Activated gamma-delta T cell treated with anti-CD3 and anti-CD28 coated beads, Interleukin-2, amount 50 U/mL, for 16 hours (primary cell): ENCODE measurements at places on chromosomes 4 and X.

DNA sequence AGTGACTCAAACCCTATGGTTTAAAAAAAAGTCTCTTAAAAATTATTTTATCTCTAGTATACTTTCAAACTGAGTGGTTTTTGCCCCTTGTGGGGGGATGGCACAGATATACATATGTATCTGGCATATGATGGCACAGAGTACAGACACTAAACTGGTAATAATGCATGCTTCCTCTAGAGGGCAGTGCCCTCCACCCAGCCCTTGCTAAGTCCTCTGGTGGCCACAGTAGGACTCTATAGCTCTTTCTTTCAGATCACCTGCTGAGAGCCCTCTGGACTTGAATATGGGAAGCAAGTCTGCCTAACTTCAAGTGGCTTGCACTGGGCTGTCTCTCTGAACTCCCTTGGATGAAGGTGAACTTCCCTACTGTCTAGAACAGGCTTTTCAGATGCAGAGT is 66.3 kb downstream of the TSPAN7 start:
- DNase-seq, result no peak

GRCh38 chrX:24464836-24465531 is at the start of gene PDK3:
TSS of gene PDK3 (plus strand) at chrX:24465286. CDS start at chrX:24465456, 170 bp downstream.
- DNase-seq, result peak; percentile 75

DNA sequence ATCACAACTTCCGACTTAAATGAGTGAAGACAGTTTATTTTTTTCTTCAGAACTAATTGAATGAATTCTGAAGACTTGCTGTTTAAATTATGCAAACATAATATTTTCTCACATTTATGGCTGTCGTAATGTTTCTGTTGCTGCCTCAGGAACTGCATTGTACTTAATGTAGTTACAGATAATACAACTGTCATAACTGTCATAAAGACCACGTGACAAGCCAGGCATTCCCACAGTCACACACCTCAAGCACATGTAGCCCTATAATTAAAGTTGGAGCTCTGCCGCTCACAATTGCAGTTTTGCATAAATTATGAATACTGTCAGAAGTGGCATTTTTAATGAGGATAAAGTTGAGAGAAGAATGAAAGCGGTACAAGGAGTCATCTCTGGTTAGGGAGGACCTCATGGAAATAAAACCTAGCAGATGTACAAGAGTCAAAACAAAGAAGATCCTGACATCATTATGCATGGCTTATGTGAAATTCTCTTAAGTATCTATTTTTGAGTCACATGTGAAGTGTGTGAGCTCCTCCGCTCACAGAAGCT is 38.5 kb upstream of the GALNTL6 start:
- DNase-seq, result no peak

DNA sequence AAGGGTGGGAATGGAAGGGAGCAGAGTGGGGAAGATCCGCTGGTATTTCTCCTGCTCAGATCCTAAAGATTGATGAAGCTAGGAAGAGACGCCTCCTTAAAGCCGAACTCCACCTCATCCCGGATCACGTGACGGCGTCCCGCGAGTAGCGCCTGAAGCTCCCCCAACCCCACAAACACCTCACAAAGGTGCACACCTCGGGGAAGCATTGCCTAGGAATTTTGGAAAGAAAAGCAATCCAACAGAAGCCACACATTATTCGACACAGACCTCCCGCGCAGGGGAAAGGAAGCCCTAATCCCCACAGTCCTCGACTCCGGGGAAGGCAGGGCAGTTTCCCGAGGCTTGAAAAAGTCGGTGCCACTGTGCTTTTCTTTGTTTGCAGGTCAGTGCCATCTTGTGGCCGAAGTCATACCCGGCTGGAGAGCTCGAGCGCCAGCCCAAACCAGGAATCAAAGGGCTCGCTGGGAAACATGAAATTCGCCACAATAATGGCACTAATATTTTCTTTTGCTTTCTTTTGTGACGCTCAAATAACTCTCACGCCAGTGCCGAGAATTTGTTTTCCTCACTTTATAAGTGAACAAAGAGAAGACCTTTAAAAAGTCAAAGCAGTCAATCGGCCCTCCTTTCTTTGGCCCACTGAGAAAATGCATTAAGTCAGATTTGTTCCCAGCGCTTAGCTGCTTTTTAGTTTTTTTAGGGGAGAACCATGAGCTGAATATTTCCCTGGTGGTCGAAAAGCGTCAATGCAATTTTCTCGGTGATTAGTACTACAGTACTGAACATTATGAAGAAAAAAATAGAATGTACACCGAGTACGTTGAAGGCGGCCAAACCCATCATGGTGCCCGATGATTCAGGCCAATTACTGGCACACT is at the start of gene NPY1R:
Gene NPY1R, minus strand, starts transcription at position 71 of the 881 bp plus-strand sequence. CDS start 6,042 bp downstream, outside the sequence.
- DNase-seq, result no peak

DNA sequence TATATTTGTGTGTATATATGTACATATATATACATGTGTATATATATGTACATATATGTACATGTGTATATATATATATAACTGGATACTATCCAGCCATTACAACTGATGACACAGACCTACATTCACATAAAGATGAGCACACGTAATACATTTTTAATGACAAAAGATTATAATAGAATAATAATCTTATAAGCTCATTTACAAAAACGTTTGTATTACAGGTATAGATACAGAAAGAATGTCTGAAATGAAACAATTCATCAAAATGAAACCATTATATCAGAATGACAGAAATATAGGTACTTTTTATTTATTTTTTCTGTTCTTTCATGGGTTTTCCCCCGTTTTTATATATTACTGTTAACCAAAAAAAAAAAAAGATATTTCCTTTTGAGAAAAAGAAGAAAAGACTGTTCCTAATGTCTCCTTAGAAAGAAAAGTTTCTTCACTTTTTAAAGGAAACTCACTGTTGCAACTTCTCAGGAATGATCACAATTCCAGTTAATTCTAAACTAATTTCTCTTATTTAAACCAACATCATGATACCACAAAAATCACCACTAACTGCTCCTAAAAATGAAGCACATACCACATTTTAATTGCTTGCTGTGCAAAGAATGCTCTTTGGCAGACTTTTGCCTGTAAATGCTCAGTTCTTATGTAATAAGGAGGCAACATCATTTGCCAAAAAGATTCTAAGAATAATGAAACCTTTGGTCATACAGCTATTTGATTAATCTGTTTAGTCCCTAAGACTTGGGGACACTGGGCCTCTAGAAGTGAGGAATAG is 18.9 kb downstream of the LEF1 start:
- no peak for DNase-seq

GRCh38 chr4:78691971-78692821 is 84.0 kb upstream of the BMP2K start:
- DNase-seq, result no peak
